ENCODE measurements at places on chromosomes 2 and 18.
A peak's percentile ranks its signal among the peaks of the same experiment; 100 is the strongest.

DNA sequence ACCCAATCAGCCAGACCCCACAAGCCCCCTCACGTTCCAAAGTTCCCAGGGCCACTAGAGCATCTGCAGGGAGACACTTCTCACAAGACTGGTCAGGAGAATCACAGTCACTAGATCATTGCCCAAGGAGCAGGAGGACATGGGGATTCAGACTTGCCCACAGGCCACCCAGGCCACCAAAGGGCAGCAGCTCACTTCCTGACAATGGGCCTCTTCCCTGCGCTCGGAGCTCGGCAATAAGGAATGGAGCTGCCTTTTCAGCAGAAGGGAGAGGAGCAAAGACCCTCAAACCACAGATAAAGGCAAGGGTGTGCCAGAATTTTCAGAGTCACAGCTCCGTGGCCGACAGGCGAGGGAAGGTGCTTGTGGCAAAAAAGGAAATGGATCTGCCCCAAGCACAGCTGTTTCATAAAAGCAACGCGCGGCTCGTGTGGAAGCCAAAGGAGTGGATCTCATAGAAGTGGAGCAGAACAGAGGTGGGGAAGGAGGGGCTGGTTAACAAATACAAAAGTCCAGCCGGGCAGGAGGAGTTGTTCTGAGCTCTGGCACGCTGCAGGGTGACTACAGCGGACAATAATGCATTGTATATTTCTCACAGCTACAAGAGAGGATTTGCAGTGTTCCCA lies 72.1 kb downstream of the EDAR start:
- no peaks in the 10 kb centered on the region for H3K36me3 ChIP-seq
- peak overlapping the region; percentile 34 for H3K27ac ChIP-seq
- DNase-seq, result no peak
- H3K4me1 ChIP-seq, result peaks cover 16% of the 10 kb centered on the region

DNA sequence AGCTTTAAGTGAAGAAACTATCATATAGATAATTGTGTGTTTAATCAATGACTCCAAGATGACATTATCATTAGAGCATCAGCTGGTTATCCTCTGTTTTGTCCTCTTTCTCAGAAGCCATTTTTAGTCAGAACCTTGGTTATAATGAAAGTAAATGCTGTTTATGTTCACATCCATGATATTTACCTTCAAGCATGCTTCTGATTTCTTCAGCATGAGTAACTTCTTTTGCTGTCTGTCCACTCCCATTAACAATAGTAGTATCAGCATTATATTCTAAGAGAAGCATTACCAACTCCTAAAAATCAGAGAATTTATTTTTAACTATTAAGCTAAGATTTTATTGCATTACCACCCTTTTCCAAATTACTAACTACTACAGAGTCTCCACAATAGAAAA lies 56.3 kb downstream of the OSBPL1A start:
- H3K4me1 ChIP-seq, result no peaks in the 10 kb centered on the region
- no peak overlapping the region for H3K27ac ChIP-seq
- no peaks in the 10 kb centered on the region for H3K36me3 ChIP-seq
- no peaks in the 10 kb centered on the region for H3K27me3 ChIP-seq
- no peak for DNase-seq

- no peaks in the 10 kb centered on the region for H3K4me1 ChIP-seq
- no peak overlapping the region for H3K27ac ChIP-seq
- H3K27me3 ChIP-seq, result no peaks in the 10 kb centered on the region
- no peaks in the 10 kb centered on the region for H3K36me3 ChIP-seq
- DNase-seq, result peak; percentile 64
- H3K4me3 ChIP-seq, result no peak overlapping the region
These were observed 805.3 kb upstream of the RAB6C start for GRCh38 chr2:129174143-129174542.

- H3K36me3 ChIP-seq, result no peaks in the 10 kb centered on the region
- no peak overlapping the region for H3K27ac ChIP-seq
- H3K4me1 ChIP-seq, result no peaks in the 10 kb centered on the region
- H3K4me3 ChIP-seq, result no peak overlapping the region
- no peaks in the 10 kb centered on the region for H3K27me3 ChIP-seq
- no peak for DNase-seq
These were observed 6.5 kb downstream of the GKN1 start for GRCh38 chr2:68980956-68981355.

GRCh38 chr2:196316050-196316430 lies 144.7 kb upstream of the STK17B start:
- no peak for DNase-seq
- H3K4me3 ChIP-seq, result no peak overlapping the region
- H3K27ac ChIP-seq, result no peak overlapping the region
- H3K4me1 ChIP-seq, result no peaks in the 10 kb centered on the region
- no peaks in the 10 kb centered on the region for H3K27me3 ChIP-seq
- peaks cover 36% of the 10 kb centered on the region for H3K36me3 ChIP-seq

DNA sequence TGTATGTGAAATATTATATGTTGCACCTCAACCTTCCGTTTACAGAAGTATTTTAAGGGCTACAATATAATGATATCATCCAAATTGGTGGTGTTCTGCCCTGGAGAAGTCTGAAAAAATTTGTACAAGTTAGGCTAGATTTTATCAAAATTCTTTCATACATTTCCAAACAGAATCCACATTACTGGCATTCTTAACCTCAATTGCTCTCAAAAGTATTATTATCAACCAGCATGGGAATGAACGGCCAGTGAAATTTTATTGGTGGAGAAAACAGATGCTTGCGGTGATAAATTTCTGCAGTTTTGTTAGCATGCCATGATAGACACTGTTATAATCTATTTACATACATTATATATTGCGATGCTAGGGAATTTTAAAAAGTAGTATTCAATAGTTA lies 88.3 kb upstream of the TFPI start:
- no peaks in the 10 kb centered on the region for H3K27me3 ChIP-seq
- no peaks in the 10 kb centered on the region for H3K4me1 ChIP-seq
- DNase-seq, result no peak
- H3K4me3 ChIP-seq, result no peak overlapping the region
- no peaks in the 10 kb centered on the region for H3K36me3 ChIP-seq

- H3K36me3 ChIP-seq, result no peaks in the 10 kb centered on the region
- H3K27me3 ChIP-seq, result no peaks in the 10 kb centered on the region
- H3K4me3 ChIP-seq, result no peak overlapping the region
- peaks cover 33% of the 10 kb centered on the region for H3K4me1 ChIP-seq
- no peak overlapping the region for H3K27ac ChIP-seq
These were observed 111.5 kb upstream of the MGAT5 start for GRCh38 chr2:134142341-134142738.

- peaks cover 60% of the 10 kb centered on the region for H3K4me1 ChIP-seq
- no peak for DNase-seq
- H3K27me3 ChIP-seq, result peaks cover 4% of the 10 kb centered on the region
- no peaks in the 10 kb centered on the region for H3K36me3 ChIP-seq
These were observed 205 bp downstream of the TET3 start for GRCh38 chr2:73984922-73985307.

GRCh38 chr18:62808123-62808522 lies 92.8 kb downstream of the PHLPP1 start:
- no peak overlapping the region for H3K4me3 ChIP-seq
- no peaks in the 10 kb centered on the region for H3K36me3 ChIP-seq
- DNase-seq, result no peak
- H3K27me3 ChIP-seq, result no peaks in the 10 kb centered on the region

GRCh38 chr2:68734688-68735525 lies at the start of gene ARHGAP25:
Gene ARHGAP25 (plus strand): TSS chr2:68734811. CDS start chr2:68735200, 389 bp downstream.
- no peaks in the 10 kb centered on the region for H3K27me3 ChIP-seq
- DNase-seq, result peak; percentile 90
- H3K4me1 ChIP-seq, result no peaks in the 10 kb centered on the region

DNA sequence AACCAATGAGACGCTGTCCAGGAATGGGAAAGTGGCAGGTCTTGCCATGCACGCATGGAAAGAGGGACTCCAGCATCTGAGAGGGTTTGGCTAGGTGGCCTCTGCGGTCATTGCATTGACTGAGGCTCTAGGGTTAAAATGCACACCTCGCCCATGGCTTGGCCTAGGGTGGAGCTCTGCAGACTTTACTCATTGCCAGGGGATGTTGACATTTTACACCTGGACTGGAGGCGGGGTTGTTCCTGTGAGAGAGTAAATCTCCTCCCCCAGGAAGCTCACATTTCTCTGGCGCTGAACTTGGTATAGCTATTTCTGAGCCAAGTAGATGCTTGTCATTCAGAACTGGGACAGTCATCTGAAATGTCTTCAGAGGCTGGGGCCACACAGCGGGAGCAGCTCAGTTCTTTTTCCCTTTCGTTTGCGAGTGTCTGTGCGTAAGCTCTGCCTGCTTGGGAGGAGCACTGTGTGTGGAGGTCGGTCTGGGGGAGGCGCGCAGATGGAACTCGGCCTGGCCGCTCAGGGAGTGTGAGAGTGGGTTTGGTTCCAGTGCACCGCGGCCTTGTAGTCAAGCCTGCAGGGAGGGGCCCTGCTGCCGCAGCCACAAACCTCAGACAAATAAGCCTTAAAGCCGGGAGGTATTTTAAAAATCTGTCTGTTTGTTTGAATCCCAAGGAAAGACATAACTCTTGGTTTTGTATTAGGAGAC lies 76.5 kb downstream of the LPIN1 start:
- H3K4me3 ChIP-seq, result no peak overlapping the region
- no peak overlapping the region for H3K27ac ChIP-seq

GRCh38 chr2:159053161-159054031 lies 85.0 kb downstream of the TANC1 start:
- no peak for DNase-seq
- no peak overlapping the region for H3K4me3 ChIP-seq
- no peak overlapping the region for H3K27ac ChIP-seq
- H3K36me3 ChIP-seq, result no peaks in the 10 kb centered on the region
- no peaks in the 10 kb centered on the region for H3K27me3 ChIP-seq

GRCh38 chr18:61333746-61334490 lies 688 bp downstream of the CDH20 start:
- no peak for DNase-seq
- H3K27ac ChIP-seq, result no peak overlapping the region
- H3K4me1 ChIP-seq, result peaks cover 16% of the 10 kb centered on the region

DNA sequence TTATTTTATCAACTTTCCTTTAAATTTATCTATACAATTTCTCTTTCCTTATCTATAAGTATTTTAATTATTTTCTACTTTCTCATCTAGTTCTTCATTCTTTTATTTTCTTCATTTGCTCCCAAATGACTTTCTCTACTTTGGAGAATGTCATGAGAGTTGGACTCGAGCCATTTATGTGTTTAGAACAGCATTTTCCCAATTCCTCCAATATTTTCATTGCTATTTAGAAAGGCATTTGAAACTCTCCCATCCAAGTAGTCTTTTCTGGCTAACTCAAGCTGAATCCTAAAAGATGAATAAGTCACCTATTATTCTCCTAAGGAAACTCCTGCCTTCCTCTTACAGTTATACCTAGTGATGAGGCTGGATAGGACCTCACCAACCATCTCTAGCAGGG lies 15.8 kb upstream of the FEZ2 start:
- no peaks in the 10 kb centered on the region for H3K27me3 ChIP-seq
- no peak overlapping the region for H3K27ac ChIP-seq
- DNase-seq, result no peak
- H3K4me3 ChIP-seq, result no peak overlapping the region
- no peaks in the 10 kb centered on the region for H3K4me1 ChIP-seq

GRCh38 chr18:53701697-53702096 lies 522.8 kb downstream of the MBD2 start:
- H3K36me3 ChIP-seq, result no peaks in the 10 kb centered on the region
- no peak for DNase-seq
- H3K4me1 ChIP-seq, result no peaks in the 10 kb centered on the region
- H3K4me3 ChIP-seq, result no peak overlapping the region

DNA sequence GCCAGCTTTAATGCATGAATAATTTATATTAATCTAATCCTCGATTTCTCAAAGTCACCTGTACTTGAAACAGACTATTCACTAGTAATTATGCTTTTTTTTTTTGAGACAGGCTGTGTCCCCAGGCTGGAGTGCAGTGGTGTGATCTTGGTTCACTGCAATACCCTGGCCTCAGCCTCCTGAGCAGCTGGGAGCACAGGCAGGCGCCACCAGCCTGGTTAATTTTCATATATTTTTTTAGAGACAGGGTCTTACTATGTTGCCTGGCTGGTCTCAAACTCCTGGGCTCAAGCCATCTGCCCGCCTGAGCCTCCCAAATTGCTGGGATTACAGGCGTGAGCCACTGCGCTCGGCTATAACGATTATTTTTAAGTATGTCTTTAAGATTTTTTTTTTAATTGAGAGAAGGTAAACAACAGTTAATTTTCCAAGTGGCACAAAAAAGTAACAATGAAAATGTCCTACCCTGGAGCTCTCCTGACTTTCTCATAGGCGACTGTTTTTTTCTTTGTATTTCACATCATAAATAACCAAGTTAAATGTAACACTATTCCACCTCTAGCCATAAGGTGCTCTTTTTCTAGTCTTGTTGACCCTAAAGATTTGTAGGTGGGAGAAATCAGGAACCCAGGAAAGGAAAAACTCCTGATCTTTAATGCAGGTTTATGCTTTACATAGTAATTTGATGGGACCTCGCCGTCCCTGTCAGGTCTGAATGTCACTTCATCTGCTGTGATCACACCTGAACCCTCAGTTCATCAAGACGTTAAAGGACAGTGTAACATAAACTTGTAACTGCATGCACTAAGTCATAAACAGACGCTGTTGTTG lies 1.3 kb upstream of the ANKRD12 start:
- H3K27ac ChIP-seq, result peak overlapping the region; percentile 96
- H3K36me3 ChIP-seq, result peaks cover 6% of the 10 kb centered on the region
- H3K27me3 ChIP-seq, result no peaks in the 10 kb centered on the region
- H3K4me1 ChIP-seq, result peaks cover 58% of the 10 kb centered on the region

DNA sequence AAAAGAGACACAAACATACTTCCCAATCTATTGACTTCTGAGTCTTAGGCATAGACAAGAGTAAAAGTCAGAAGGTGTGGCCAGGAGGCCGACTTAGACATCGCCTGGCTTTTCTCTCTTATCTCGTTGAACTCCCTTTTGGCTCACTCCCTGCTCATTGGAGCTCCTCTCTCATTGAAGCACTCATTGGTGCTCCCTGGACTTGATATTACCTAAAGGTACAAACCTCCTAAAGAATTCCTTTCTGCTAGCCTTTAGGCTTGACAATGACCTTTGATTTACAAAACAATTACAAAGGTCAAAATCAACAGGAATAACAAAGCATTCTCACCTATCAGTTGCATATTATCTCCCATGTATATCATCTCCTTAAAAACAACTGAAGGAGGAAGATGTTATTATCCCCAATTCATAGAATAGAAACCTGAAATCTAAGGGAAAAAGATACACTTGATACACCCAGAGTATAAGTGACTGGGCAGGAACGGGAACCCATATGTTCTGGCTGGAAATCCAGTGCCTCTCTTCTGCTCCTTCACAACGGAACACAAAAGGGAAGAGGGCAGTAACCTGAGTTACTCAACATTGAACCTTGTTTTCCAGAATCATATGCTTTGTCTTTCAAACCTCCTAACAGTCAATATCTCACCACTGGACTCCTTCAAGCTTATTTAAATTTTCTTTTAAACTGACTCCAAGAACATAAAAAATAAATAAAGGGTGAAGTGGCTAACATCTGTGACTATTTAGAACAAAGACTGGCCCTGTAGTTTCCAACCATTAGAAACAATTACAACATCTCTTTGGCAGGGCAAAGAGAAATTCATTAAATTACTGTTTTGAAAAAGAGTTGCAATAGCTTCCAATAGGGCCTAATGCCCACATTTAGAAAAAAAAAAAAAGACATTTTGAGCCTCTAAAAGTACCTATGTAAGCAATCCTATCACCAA lies 1247.9 kb downstream of the LRP1B start:
- no peaks in the 10 kb centered on the region for H3K4me1 ChIP-seq
- no peak for DNase-seq
- H3K36me3 ChIP-seq, result no peaks in the 10 kb centered on the region
- no peaks in the 10 kb centered on the region for H3K27me3 ChIP-seq
- no peak overlapping the region for H3K27ac ChIP-seq
- no peak overlapping the region for H3K4me3 ChIP-seq

GRCh38 chr2:119428488-119429224 lies 3.0 kb upstream of the TMEM37 start:
- H3K4me1 ChIP-seq, result peaks cover 30% of the 10 kb centered on the region
- H3K27me3 ChIP-seq, result no peaks in the 10 kb centered on the region
- no peaks in the 10 kb centered on the region for H3K36me3 ChIP-seq
- no peak overlapping the region for H3K4me3 ChIP-seq
- no peak overlapping the region for H3K27ac ChIP-seq

All from esophagus muscularis mucosa (tissue), 4 donors.